Panc1 (cell line): ENCODE measurements at places on chromosomes 7 and 10. TPM values are rescaled to one million over a fixed set of nuclear protein-coding genes. Genes with fewer than 3 reads are reported as not detected.

The BAMBI gene
- 3.9 TPM for total RNA-seq

The SH2D4B gene
- total RNA-seq, result 0.10 TPM

The ACSM6 gene
- total RNA-seq, result not detected

The KNDC1 gene
- 2.6 TPM for total RNA-seq

The LHFPL3 gene
- not detected for total RNA-seq

The PRLHR gene
- not detected for total RNA-seq

The MRLN gene
- total RNA-seq, result not detected

The ASZ1 gene
- not detected for total RNA-seq
